SK-MEL-5 (cell line): ENCODE measurements at places on chromosomes 4 and X.

- DNase-seq, result no peak
These were observed 107.6 kb upstream of the PACRGL start for GRCh38 chr4:20592663-20593062.

DNA sequence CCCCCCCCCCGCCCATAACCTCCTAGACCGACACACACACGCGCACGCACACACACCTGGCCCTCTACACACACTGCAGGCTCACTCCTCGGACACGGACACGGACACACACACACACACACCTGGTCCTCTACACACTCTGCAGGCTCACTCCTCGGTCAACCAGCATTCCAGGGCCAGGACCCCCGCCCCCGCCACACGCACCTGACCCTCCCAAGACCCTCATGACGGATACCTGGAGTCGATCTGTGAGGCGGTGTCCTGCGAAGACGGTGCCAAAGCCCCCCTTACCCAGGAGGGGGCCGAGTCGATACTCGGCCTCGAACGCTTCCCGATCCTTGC is 552 bp downstream of the PIM2 start:
- DNase-seq, result no peak

DNA sequence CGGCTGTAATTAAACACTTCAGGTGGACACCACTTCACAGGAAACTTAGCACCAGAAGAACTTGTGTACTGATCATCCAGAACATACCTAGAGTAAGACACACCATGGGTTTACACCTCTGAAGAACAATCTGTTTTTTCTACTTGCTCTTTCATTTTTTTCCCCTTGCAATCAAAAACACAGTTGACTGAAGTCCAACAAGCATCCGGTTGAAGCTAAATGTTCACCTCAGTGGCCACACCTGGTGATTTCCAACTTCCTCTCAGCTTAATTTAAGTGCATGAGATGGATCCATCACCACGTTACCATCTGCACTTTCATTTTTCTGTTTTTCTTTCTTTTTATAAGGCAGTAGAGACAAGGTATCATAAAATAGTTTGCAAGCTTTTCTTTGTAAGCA is 4.9 kb upstream of the TXK start:
- no peak for DNase-seq

DNA sequence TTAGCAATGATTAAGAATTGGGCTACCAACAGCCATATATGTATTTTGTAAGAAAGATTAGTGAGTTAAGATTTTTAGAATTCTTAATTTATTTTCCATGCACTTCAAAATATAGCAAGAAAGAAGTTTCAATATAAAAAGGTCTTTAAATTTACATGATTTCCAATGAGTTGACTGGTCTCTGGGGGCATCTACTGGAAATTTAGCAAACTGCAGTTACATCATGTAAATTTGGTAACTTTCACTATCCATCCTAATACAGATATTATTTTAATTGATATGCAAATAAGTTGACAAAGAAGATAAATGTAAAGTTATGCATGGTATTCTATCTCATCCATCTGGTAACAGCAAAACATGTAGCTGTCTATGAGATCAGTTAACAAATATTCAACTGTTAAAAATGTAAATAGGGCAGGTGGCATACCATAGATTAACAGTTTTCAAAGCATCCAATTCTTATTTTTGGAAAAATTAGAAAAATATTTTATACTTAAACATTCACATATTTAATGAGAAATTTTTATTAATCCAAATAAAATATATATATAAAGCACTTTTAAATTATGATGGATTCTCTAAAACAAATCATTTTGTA is 29.1 kb downstream of the TTC29 start:
- peak; percentile 46 for DNase-seq

- no peak for DNase-seq
These were observed 83.1 kb downstream of the DMD start for GRCh38 chrX:33128048-33128805.
